ENCODE measurements at places on chromosomes 7 and 10.

- peak; percentile 55 for DNase-seq
These were observed 185.6 kb upstream of the LRGUK start for GRCh38 chr7:133941496-133941895.

GRCh38 chr7:22280031-22280430, 76.9 kb downstream of the RAPGEF5 start:
- DNase-seq = no peak

GRCh38 chr10:127153181-127153580, 43.2 kb downstream of the INSYN2A start:
- DNase-seq = peak; percentile 57

GRCh38 chr10:80491251-80492102, 37.4 kb downstream of the TSPAN14 start:
- DNase-seq = peak; percentile 25

GRCh38 chr7:685540-685939, 41.0 kb upstream of the DNAAF5 start:
- no peak for DNase-seq

- no peak for DNase-seq
These were observed 73.4 kb upstream of the INSIG1 start for GRCh38 chr7:155224116-155224811.

DNA sequence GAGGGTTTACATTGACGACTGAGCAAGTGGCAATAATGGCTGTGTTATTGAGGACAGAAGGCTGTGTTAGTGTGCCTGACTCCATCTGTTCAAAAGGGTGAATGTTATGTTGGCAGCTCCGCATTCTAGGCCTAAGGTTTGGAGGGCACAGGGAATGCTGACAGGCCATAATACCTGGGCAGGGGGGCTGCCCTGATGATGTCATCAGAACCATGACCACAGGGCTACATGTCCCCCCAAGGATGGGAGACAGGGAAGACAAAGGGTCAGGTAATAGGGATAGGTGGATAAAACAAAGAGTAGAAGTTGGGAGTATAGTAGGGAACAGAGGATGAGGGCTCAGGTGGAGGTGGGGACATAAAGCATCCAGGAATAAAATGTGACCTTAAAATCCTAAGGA, 1.8 kb upstream of the PPP3CB start:
- no peak for DNase-seq

DNA sequence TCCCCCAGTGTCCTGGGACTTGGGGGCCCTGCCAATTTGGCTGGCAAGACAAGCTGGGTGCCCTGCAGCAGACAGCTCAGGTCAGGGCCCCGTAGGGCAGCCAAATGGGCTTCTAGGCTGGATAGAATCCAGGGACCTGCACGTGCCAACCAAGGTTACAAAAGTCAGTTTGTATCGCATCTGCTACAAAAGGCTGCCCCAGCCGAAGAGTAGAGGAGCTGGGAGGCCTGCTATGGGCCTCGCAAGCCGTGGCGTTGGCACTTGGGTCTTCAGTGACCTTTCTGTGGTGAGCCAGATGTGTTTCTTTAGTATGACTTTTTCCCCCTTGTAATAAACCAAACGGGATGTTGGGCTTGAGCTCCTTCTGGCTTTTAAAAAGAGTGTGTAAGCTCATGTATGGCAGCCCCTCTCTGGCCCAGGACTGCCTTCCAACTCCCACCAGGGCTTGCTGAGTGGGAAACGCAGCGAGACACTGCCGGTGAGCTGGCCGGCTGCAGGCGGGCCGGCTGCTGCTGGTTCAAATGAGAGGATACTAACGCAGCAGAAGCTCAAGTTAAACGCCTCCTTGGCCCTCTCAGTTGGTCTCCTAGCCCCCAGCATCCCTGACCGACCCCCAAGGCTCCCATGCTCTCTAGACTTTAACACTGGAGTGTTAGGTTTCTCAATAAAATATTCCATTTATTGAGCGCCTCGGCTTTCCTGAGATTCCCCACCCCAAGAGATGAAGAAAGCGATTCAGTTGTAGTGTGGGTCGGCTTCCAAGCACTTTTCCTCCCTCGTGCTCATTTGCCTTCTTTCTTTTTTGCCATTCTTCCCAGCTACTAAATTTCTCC, 3.1 kb upstream of the HOXA10 start:
- no peak for DNase-seq

- peak; percentile 27 for DNase-seq
These were observed 187.7 kb downstream of the MTERF1 start for GRCh38 chr7:91692800-91693199.

DNA sequence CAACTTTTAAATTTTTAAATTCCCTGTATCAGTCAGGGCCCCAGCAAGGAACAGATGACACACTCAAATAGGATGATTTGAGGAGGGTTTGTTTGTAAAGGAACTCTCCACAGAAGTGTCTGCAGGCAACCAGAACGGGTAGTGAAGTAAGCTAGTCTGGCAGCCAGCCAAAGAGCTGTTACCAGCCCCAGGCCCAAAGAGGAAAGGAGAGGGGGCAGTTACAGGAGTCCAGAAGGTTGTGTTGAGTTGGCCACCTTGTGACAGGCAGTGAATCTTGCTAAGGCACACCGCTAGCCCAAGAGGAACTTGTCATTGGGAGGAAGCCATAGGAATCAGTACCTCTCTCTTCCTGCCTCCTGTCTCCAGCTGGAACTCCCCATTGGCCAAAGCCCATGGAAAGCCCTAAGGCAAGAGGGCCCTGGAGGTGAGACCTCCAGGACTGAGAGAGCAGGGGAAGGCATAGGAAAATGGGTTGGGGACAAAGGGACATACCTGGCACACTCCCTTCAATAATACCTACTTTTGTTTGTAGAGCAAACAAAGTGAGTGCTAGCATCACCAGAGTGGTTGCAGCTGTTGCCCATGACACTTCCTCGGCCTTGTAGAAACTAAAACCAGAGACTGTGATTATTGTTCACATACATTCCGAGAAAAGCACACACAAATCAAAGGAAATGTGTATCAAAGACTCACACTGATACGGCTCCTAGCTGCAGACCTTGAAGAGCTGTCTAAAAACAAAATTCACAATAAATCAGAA, 25.4 kb upstream of the GATAD1 start:
- no peak for DNase-seq

DNA sequence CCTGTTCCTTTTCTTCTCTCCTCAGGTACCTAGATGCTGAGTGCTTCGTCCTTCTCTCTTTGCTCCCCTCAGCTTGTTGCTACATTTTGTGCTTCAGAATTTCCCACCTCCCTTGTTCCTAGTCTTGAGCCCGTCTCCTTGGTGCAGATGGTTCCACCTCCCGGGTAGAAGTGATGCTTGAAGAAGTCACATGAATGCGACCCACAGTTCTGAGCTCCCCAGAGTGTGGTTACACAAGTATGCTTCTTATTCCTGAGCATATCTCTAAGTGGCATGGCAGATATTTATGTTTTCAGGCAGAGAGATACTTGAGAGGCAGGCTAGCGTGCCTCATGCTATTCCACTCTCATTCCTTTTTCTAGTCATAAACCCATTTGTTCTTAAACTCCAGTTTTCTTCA, 34.0 kb downstream of the INPP5F start:
- peak; percentile 86 for DNase-seq

GRCh38 chr7:31056775-31057346, 4.8 kb downstream of the ADCYAP1R1 start:
- DNase-seq = no peak

GRCh38 chr7:41730668-41731067, 27.8 kb upstream of the INHBA start:
- no peak for DNase-seq

DNA sequence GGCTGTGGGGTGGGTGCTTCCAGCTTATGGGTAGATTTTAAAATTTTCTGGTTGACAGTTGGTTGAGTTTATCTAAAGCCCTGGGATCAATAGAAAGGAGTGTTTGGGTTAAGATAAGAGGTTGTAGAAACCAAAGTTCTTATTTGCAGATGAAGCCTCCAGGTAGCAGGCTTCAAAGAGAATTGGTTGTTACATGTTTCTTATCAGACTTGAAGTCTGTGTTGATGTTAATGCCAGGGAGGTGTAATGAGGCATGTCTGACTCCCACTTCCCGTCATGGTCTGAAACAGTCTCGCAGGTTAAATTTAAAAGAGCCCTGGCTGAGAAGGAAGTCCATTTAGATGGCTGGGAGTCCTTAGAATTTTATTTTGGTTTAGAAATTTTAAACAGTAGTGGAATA, 165.2 kb upstream of the TMEM72 start:
- no peak for DNase-seq

GRCh38 chr10:5595994-5596471, 70.4 kb downstream of the ASB13 start:
- DNase-seq = peak; percentile 97

- DNase-seq = peak; percentile 19
These were observed 37.3 kb upstream of the PRSS1 start for GRCh38 chr7:142711746-142712616.

- no peak for DNase-seq
These were observed 465.7 kb downstream of the PCDH15 start for GRCh38 chr10:54335296-54335695.

- no peak for DNase-seq
These were observed 169.2 kb upstream of the CDC14C start for GRCh38 chr7:48755061-48755555.

DNA sequence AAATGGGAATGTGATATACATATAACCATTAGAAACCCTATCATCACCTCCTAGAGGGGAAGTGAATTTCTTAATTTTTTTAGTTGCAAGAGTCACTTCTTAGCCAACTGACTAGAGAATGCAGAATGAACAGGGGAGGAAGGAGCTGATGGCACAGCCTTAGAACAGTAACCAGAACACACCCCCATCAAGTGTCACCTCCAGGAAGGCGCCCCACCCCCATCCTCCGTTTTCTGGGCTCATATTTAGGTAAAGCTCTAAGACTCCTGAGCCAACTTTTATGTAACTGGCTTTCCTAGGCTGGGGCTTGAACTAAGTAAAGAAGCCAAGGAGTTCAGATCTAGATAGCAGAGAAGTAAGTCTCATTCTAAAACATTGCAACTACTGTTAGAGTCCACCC, 54.0 kb downstream of the COL17A1 start:
- no peak for DNase-seq

GRCh38 chr10:123009105-123009820, 457 bp downstream of the ACADSB start:
- peak; percentile 3 for DNase-seq

DNA sequence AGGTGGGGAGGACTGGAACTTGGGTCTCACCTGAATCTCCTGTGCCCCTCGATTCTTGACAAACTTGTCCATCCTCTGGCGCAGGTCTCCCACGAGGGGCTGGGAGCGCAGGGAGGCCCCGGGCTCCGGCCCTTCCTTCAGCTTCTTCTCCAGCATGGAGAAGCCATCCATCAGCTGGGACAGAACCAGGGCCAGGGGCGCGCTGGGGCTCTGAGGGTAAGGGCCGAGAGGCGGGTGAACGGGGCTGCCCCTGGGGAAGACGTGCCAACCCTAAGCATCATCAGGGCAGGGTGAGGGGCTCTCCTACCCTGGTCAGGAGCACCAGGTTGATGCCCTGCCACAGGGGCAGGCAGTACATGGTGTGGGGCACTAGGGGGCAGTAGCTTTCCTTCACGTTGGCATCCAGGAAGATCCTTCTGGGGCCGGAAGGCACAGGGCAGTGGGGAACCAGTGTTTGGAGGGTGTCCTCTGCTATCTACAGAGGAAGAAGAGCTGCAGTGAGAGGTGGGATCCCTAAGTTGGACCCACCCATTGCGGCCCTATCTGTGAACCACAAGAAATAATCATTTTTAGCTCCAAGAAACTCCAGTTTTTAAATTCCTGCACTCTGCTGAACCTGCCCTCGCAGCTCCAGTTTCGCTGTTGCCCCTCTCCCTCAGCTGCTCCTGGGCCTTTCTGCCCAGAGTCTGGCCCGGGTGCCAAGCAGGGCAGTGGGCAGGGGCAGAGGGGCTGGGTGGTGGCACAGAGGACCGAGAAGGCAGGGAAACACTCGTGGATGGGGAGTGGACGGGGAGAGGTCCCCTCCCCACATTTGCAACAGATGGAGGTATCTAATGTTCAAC, 10.8 kb upstream of the PYROXD2 start:
- peak; percentile 38 for DNase-seq

DNA sequence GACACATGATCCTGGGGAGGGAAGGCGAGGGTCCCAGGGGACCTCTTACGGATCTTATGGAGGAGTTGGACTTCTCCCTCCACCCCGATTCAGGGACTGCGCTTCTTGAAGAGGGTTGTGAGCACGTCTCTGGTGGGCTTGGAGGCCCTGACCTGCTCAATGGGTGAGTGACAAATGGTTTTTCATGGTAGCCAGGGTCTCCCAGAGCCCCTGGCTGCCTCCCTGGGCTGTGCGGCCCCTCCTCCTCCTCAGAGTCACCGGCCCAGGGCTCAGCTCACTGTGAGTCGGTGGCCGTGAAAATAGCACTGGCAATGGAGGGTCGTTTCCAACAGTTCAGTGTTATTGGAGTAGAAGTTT, 26.6 kb downstream of the INPP5A start:
- no peak for DNase-seq

DNA sequence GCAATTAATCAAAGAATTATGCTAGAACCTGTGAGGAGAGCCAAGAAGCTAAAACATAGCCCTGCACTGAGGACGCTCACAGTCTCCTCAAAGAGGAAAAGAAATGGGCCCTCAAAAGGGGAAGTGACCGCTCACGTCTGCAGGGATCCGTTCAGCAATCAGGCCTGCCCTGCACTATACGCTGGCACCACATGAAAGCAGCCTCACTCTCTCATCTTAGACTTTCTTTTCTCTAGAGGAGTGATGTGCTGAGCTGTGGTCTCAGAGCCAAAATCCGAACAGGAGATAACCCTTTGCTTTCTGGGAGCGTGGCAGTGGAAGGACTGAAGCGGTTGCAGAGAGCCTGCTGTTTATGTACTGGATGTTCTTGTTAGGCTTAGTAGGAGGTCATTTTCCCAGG, 6.3 kb upstream of the IL2RA start:
- DNase-seq = no peak
